ENCODE measurements at places on chromosomes 6 and 20.

- DNase-seq = no peak
These were observed 363.6 kb downstream of the RFPL4B start for GRCh38 chr6:112710710-112711109.

DNA sequence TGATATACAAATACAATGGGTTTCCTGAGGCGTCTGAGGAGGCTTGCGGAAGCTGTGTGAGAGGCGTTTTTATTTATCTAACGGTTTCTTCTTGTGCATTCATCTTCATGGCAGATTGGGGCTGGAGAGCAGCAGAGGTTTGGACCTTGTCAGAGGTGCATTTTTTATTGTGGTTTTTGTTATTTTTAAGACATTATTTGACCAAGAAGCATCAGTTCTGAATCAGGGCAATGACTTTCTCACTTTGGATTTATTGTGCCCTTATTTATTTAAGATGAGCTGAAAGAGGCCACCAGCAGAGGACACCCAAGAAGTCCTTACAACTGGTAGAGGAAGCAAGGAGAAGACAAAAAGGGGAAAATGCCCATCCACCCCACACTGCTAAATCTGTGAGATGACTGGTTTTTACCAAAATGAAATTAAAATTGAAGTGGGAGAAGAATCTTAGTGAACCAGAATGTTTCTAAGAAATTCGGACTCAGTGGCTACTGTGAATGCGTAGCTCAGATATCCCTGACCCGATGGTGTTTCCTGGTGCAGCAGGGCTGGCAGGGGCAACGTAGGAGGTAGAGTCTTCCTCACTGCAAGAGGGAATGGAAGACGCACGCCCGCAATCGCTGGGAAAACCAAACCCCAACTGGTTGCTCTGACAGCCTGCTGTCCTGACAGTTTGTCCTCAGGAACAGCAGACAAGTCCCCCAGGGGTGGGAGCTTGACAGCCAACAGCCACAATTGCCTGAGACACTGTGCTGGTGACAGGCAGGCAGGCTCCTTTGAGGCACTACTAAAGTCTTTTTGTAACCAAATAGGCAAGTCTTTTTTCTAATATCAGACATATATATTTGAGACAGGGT lies 14.2 kb downstream of the PRR18 start:
- no peak for DNase-seq

DNA sequence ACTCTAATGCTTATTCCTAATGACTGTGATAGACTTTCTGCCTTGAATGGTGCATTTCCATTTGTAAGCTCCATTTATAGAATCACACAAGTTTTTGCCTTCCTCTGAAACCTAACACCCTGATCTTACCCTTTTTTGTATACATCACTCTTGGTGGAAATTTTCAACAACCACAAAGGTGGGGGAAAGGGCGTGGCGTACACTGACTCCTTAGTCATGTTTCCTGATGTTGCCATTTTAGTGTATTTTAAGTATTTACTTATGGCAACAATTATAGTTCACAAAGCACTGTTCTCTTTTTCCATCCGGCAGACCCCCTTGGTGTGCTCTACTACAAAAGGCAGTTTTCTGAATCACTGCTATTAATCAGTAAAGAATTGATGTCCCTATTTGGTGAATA lies 92.0 kb downstream of the ATXN1 start:
- peak; percentile 25 for DNase-seq

DNA sequence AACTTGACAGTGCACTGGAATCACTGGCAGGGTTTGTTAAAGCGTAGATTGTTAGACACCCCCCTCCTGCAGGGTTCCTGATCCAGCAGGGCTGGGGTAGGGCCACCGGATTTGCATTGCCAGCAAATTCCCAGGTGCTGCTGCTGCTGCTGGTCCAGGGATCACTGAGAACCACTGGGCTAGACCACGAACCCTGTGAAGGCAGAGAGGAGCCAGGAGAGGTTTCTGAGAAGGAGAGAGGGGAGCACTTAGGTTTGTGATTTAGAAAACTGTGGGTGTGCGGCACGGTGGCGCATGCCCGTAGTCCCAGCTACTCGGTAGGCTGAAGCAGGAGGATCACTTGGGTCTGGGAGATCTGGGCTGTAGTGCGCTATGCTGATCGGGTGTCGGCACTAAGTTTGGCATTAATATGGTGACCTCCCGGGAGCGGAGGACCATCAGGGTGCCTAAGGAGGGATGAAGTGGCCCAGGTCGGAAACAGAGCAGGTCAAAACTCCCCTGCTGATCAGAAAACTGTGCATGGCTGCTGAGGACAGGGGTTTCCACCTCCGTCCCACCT lies 53.6 kb upstream of the FAM83D start:
- no peak for DNase-seq

DNA sequence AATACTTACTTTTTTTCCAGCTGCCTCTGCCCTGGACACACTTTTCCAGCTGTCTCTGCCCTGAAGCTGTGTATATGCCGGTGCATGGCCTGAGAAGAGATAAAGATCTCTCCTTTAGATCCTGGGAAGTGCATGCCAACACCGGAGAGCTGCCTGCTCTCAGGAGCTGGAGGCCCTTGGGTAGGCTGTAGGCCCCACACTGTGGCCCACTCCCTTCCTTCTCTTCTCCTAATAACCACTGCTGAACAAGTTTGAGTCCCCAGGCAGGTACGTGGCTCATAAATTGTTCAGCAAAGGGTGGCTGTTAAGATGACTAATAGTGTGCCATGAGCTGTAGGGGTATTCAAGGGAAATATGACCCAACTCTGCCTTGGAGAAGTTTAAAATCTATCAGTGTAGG lies 102.5 kb downstream of the CD24 start:
- no peak for DNase-seq

GRCh38 chr20:37564388-37565133 lies 36.9 kb upstream of the BLCAP start:
- peak; percentile 17 for DNase-seq

GRCh38 chr6:122568797-122569221 lies 41.4 kb upstream of the PKIB start:
- no peak for DNase-seq

GRCh38 chr6:1255636-1256365 lies 56.1 kb upstream of the FOXQ1 start:
- DNase-seq = no peak

GRCh38 chr6:17042422-17043147 lies 59.3 kb upstream of the STMND1 start:
- no peak for DNase-seq

DNA sequence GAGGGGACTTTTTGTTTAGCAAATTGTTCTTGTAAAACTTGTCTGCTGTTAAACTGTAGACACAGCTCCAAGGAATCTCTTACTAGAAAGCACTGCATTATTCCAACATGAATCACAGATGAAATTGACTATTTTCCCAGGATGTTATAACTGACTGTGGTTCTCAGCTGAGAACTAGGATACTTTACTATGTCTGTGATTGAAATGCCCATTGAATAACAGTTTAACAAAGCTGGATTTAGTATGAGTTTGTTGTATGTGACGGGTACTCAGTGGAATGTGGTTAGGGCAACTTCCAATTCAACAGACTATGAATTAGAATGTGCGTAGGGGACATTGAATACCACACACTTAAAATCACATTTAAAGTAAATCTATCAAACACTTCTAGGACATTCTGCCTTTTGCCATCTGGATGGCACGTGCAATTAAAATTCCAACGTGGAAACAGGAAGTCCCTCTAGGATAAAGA lies 193.4 kb upstream of the PREP start:
- no peak for DNase-seq

DNA sequence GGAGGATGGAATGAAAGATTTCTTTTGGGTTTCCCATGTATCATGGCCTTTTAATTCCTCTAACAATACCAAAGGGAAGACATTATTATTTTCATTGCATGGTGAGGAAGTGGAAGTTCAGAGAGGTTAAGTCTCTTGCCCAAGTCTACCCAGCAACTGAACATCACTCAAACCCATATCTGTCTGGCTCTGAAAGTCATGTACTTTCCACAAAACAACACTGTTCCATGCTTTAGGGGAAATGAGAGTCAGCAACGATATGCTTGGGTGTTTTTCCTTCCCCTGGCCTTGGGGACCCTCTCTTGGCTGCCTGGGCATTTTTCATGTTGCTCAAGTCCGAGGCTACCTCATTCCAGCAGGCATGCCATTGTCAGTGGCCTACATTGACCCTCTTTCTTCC lies 118.8 kb downstream of the ADTRP start:
- no peak for DNase-seq

GRCh38 chr6:155080881-155081845 lies 86.0 kb downstream of the TIAM2 start:
- no peak for DNase-seq

All from central memory CD8-positive, alpha-beta T cell (primary cell).